ENCODE measurements at places on chromosomes 12 and 14.

GRCh38 chr12:122503783-122504590 is 3.3 kb upstream of the ZCCHC8 start:
- DNase-seq, result no peak

DNA sequence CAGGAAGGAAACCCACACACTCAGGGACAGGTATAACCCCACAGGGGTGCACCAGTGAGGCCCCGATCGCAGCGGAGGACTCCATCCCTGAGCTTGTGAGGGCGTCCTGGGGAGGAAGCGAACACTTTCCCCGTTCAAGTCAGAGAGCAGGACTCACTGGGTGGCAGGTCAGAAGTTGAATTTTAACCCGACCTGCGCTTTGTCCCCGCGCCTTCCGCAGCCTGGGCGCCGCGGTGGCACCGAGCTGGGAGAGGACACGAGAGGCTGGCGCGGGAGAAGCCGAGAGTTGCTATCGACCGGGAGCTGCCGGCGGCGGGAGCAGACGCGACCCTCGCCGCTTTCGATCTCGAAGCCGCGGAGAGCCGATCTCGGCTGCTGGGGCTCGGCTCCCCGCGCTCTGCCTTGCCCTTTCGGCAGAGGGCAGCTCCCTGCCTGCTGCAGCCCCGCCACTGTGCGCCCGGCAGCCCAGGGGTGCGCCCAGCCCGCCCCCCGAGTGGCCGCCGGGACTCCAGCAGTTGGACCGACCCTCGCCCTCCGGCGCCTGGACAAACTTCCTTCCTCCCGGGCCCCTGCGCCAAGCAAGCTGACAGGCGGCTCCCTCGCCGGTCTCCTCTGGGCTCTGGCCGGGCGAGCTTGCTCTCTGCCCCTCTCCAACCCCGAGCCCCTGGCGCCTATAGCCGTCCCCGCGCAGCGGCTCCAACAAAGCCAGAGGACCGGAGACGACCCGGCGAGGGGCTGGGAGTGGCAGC is 918 bp downstream of the LIN7A start:
- DNase-seq, result no peak

DNA sequence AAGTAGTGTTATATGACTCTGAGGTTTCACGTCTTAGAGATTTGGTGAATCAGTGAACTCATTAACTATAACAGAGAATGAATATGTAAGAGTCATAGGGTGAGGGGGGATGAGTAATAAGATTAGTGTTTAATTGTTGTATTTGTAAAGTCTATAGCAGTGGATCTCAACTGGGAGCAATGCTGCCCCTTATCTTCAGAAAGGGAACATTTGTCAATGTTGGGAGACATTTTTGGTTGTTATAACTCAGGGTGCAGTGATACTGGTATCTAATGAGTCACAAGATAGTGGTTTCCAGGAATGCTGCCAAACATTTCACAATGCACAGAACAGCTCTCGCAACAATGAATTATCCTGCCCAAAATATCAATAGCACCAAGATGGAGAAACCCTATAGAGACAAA is 1193.7 kb downstream of the GALC start:
- DNase-seq, result no peak

DNA sequence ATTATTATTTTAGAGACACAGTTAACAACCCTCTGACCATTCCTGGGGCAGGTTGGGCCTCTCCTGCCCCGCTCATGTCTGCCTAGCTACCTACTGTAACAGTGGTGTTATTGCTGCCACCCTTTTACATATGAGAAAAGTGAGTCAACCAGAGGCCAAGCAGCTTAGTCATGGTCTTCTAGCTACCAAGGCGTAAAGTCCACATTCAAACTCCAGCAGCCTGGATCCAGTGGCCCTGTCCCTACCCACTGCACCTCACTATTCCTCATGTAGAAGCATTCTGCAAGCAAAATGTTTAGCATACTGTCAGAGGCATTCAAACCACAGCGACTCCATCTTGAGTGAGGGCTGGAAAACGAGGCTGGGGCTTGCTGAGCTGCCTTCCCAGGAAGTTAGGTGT is 95.8 kb downstream of the SLC15A4 start:
- DNase-seq, result no peak

DNA sequence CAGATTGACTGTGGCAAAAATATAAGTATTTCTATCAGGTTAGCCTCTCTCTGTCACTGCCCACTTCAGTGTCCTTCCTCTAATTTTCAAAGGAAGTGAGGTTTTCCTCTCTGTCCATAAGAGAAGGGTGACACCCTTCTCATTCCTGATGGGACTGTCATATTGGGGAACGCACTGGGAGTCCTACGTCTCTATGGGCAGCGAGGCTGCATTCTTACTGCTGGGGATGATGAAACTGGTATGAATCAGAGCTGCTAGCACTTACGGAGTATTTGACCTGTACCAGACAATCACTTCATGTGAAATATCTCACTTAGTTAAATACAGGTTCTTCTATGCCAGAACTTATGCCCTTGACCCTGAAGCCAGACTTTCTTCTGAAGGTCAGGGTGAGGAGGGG is 436.3 kb downstream of the DPF3 start:
- DNase-seq, result no peak

- DNase-seq, result no peak
Observed at GRCh38 chr14:90568405-90568804, 171.6 kb downstream of the CALM1 start.

GRCh38 chr12:14710632-14711320 is 14.4 kb upstream of the GUCY2C start:
- no peak for DNase-seq

- no peak for DNase-seq
Observed at GRCh38 chr12:112755507-112755906, 36.0 kb upstream of the RPH3A start.

DNA sequence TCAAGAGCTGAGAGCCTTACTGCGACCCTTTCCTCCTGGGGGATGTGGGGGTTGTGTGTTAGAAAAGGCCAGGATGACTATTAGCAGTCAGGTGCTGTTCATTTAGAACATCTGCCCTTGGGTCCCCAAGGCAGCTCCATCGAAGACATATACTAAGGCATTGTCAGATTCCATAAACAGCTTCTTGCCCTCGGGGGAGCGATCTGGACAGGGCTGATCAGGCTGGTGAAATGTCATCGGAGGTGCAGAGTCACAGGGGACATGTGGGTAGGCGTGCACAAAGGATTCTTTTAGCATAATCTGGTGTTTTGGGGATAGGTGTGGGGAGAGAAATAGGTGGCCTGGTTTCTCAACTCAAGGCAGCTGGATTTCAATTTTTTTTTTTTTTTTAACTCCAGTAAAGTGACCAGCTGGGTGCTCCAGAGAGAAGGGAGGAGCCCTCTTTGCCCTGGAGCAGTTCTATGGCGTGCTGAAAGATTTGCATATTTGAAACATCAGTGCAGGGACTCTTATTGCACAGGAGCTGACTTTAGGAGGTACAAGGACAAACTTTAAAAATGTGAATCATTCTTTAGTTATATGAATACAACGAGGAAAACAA is 160.1 kb downstream of the SUDS3 start:
- DNase-seq, result no peak

DNA sequence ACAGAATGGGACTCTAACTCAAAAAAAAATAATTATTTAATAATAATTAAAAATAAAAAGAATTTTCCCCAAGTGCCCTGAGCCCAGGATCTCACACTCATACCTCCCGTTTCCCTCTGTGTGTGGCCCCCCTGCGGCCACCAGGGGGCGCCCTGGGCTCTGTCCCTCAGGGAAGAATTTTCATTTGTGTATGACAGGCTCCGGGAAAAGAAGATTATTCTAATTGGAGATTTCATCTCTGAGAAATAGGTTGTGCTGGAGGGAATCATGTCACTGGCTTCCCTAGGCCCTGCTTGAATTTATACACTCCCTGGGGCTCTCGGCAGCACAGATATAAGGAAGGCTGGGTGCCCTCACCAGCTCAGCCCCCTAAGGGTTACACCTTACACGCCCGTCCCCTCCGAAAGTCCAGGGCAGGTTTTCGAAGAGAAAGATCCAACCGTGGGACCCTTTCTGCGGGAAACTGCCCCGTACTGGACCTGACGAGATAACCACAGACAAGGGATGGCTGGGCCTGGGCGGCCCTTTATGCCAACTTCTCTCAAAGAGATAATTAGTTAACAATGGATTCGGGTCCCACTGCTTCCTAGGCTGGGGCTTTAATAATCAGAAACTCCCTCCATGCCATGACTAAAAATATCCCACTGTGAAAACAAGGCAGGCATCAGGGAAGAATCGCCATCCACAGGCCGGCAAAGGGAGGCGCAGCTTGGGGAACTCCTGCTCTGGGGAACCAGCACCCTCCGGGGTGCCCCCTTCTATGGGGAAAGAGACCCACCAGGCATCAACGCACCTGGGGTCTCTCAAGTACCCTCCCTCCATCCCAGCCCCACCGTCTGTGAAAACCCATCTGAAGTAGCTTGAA is 80.7 kb downstream of the KDM2B start:
- peak; percentile 67 for DNase-seq

- DNase-seq, result no peak
Observed at GRCh38 chr14:62994096-62994495, 51.2 kb downstream of the KCNH5 start.

DNA sequence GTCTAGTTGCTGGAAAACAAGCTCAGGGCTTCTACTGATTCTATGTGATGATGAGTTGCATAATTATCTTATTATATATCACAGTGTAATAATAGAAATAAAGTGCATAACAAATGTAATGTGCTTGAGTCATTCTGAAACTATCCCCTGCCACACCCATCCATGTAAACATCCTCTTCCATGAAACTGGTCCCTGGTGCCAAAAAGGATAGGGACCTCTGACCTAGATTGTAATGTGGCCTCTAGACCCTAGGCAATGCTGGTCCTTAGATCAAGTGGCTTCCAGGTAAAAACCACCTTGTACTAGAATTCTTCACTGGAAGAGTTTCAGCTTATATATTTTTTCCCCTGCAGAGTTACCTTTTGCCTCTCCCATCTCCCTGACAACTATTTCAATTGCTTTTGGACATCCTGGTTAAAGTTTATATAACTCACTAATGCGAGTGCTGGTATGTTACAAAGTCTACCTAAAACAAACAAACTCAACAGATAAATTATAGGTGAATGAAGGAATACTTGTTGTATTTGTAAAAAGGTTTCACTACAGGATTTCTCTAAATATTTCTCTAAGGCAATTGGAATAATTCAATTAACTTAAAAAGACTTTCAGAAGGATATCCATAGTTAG is 462.5 kb downstream of the NAV3 start:
- no peak for DNase-seq

All from stimulated activated CD8-positive, alpha-beta memory T cell treated with anti-CD3 and anti-CD28 coated beads, Interleukin-15, amount 100 ng/mL, for 24 hours (primary cell).